ENCODE measurements at places on chromosomes 7 and 10.

- DNase-seq = no peak
These were observed 118.9 kb downstream of the PPP1R3A start for GRCh38 chr7:113799896-113800295.

- DNase-seq = no peak
These were observed 12.8 kb downstream of the PRXL2A start for GRCh38 chr10:80421050-80421706.

DNA sequence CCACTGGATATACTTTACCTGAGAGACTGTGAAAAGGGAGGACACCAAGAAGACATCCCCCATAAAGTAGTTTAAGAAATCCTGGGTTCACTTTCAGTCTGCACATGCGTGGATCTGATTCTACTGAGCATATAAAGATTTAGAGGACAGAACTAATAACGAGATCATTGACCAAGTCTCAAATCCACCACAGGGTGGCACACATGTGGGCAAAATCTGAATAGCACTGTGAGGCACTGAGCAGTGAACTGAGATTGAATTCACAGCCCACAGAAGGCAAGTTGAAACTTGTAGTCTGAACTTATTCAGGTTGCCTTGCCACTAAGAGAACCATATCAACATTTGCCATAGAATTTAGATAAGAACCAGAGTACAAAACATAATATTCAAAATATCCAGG, 818.6 kb downstream of the GRID1 start:
- no peak for DNase-seq

- DNase-seq = no peak
These were observed 24.8 kb downstream of the TLX1 start for GRCh38 chr10:101155896-101156295.

- DNase-seq = no peak
These were observed 11.7 kb downstream of the STAM start for GRCh38 chr10:17655567-17656146.

- DNase-seq = no peak
These were observed 17.7 kb upstream of the EXOC4 start for GRCh38 chr7:133234961-133235875.

DNA sequence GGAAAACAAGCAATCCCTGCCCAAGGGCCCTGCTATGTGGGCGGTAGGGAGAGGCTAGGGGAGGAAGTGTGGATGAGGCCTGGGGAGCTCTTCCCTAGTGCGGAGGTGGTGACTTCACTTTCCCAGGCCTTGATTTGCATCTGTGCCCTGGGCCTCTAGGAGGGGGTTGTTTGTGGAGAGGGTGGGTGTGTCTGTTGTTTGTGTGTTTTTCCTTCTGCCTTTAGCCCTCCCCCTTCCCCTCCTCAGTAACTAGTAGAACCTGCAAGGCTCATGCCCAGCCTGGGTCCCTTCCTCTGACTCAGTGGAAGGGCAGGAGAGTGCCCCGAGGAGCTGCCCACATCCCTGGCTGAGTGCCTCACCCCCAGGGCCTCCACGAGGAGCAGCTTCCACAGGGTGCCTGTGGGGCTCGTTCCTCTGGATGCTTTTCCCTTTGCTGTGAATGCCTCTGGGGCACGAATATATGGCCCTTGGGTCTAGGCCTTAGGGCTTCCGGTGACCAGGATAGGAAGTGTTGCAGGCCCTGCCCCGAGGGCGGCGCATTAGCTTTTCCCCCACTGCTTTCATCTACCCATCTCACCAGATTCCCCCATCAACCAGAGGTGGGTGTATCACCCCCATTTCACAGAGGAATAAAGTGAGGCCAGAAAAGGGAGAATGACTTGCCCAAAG, 89.4 kb upstream of the DUSP5 start:
- no peak for DNase-seq

DNA sequence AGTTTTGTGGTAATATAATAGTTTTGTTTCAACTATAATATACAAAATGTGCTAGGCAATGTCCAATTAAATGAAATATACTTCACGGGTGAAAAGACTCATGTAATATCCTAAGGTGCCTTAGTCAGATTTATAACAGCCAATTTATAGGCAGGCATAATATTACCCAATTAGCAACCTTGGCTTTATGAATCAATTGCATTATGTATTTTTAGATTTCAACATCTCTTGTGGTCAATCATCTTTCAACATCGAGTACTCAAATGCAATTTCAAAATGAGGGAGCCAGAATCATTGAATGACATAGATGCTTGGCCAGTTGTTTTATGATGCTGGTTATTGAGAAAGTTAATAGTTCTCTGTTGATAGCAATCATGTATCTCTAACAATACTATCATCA, 110.3 kb upstream of the SP8 start:
- no peak for DNase-seq

GRCh38 chr7:90678986-90679385, 82.9 kb downstream of the CDK14 start:
- DNase-seq = no peak

- no peak for DNase-seq
These were observed 17.9 kb downstream of the TES start for GRCh38 chr7:116228241-116228640.

GRCh38 chr7:37728747-37729146, 45.2 kb downstream of the GPR141 start:
- no peak for DNase-seq

DNA sequence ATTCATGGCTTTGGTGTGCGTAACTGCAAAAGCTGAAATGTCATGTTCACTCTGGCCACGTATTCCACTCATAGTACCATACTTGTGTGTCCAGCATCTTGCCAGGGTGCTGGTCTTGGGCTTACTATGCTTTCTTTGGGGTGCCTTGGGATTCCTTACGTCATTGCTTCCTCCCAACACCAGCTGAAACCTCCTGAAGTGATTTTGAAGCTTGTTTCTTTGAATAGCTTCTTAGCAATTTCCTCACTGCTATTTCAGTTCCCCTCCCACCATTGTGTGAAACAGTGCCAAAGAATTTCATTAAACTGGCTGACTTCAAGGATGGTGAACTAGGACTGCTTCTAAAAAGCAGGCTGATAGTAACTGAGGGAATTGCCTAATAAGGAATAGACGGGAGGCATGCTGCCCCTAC, 36.9 kb downstream of the ENTPD1 start:
- DNase-seq = no peak

DNA sequence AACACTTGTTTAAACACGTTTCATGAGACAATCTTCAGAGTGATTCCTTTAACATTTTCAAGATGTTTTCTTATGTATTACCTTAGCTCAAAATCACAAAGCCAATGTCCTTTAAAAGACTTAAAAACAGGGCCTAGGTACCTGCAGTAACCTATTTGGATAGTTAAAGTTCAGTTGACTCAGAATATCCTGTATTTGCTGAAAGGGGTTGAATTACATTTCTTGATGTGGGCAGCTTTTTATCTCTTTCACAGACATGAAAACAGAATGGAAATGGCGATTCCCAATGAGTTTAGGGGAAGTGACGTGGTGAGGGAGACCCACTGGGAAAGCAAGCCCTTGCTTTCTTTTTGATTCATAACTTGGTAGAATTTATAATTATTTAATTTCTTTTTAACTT, 324.4 kb upstream of the AOAH start:
- no peak for DNase-seq

DNA sequence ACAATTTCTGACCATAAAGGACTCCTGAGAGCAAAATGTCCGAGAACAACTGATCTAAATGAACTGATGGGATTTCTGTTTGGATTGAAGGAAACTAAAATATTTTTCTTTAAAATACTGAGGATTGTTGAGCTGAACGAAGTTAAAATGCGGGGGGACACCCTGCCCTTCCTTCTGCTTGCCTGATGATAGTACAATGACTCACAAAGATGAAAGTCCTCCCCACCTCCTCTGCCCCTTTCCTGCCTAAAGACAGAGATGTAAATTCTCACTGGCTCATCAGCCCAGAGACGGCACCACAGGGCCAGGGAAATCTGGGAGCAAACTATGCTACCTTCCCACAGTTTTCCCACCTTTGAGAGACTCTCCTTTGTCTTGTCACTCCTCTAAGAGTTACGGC, 180.6 kb downstream of the PHTF2 start:
- no peak for DNase-seq

- no peak for DNase-seq
These were observed 298.2 kb upstream of the GALNT17 start for GRCh38 chr7:70833726-70834125.

DNA sequence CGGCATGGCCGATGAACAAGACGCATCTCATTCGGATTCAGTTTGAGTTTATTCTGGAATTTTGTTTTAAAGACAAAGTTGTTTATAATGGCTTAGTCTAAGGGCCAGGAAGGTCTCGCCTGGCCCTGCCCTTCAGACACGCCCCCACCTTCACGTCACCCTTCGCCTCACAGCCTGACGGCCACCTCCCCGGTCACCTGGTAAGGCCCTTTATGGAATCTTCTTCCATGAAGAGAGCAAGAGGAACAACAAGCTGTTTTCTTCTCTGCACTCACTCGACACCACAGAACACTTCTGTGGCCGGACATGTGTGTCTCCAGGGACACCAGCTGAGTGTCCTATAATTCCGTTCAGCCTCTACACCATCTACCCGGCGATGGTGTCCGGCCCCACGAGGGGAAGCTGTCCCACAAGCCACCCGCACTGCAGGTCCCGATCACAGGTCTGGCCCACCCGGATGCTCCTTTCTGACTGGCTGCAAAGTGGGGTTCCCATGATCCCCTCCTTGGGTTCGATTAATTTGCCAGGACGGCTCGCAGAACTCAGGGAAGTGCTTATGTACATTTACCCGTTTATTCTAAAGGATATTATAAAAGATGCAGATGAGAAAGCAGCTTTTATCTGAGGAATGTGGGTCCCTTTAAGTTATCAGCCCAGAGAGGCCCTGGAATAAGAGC, 17.4 kb upstream of the KNDC1 start:
- DNase-seq = no peak

- no peak for DNase-seq
These were observed 68.1 kb downstream of the CALN1 start for GRCh38 chr7:72343991-72344390.

- no peak for DNase-seq
These were observed 287.4 kb downstream of the SKIDA1 start for GRCh38 chr10:21238044-21238443.

DNA sequence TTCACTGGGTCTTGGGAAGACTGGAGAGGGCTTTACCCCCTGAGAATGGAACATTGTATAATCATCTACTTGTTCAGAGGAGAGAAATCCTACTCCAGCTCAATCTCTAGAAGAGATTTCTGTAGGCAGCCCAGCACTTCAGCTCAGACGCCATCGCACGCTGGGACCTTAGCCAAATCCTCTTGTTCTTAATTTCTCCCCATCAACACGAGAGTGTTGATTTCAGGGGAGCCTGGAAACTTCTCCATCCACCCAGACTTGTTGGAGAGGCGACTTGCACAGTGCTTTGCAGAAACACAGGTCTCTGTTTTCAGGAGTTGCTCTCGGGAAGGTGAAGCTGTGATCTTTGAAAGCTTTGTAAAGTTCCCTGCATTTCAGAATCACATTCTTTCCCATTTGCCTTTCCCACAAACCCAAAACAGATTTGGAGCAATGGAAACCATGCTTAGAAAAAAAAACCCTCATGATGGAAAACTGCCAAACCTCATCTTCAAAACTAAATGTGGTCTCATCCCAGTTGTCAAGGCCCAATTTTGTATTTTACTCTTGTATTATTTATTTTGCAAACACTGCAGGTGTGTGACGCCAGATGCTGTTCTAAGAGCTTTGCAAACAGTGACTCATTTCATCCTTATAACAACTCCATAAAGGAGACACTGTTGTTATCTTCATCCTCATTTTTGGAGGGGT, 60.9 kb downstream of the CALML3 start:
- DNase-seq = no peak

GRCh38 chr7:41333511-41333910, 369.4 kb downstream of the INHBA start:
- DNase-seq = no peak
